ENCODE measurements at places on chromosomes 4 and X. TPM values are rescaled to one million over a fixed set of nuclear protein-coding genes. Genes with fewer than 3 reads are reported as not detected.

Gene BEND2
- polyA plus RNA-seq, result not detected

Gene ENAM
- not detected for polyA plus RNA-seq

Gene SMIM10L2A
- polyA plus RNA-seq, result not detected

Gene FDCSP
- polyA plus RNA-seq, result not detected

Gene YY2
- polyA plus RNA-seq, result 1.4 TPM

Gene F8A2
- not detected for polyA plus RNA-seq

Gene UCHL1
- 110 TPM for polyA plus RNA-seq

Gene RNF175
- 0.33 TPM for polyA plus RNA-seq

Gene BGN
- 1,177 TPM for polyA plus RNA-seq

Gene HTN3
- polyA plus RNA-seq, result not detected

Gene CHRDL1
- polyA plus RNA-seq, result not detected

Gene ATOH1
- polyA plus RNA-seq, result not detected

Gene LRP2BP
- 1.1 TPM for polyA plus RNA-seq

Gene TCEAL3
- 392 TPM for polyA plus RNA-seq

Gene SH3D19
- polyA plus RNA-seq, result 44.1 TPM

Gene SUPT20HL2
- not detected for polyA plus RNA-seq

Gene SPANXN3
- polyA plus RNA-seq, result not detected

Gene SORBS2
- 202 TPM for polyA plus RNA-seq

Gene ATG4A
- polyA plus RNA-seq, result 13.8 TPM

Gene PGAM4
- not detected for polyA plus RNA-seq

Gene TMLHE
- polyA plus RNA-seq, result 7.1 TPM

Gene CENPVL1
- polyA plus RNA-seq, result not detected

Gene PPA2
- polyA plus RNA-seq, result 52.3 TPM

Gene TMPRSS11B
- 0.31 TPM for polyA plus RNA-seq

Gene SLC9B1
- not detected for polyA plus RNA-seq

Gene GYPB
- not detected for polyA plus RNA-seq

Gene TMSB15A
- polyA plus RNA-seq, result 2.4 TPM

Gene PLS3
- polyA plus RNA-seq, result 241 TPM

Gene HS6ST2
- not detected for polyA plus RNA-seq

Gene NEUROG2
- not detected for polyA plus RNA-seq

Gene SOWAHD
- polyA plus RNA-seq, result 0.15 TPM

Gene TRIML2
- not detected for polyA plus RNA-seq

Gene SNCA
- polyA plus RNA-seq, result 4.2 TPM

Measured in aorta (tissue), 5 donors.